ENCODE measurements at places on chromosomes 5 and 9.
A peak's percentile ranks its signal among the peaks of the same experiment; 100 is the strongest.

GRCh38 chr9:112180387-112180881 is 5.3 kb upstream of the SUSD1 start:
- no peak for DNase-seq

DNA sequence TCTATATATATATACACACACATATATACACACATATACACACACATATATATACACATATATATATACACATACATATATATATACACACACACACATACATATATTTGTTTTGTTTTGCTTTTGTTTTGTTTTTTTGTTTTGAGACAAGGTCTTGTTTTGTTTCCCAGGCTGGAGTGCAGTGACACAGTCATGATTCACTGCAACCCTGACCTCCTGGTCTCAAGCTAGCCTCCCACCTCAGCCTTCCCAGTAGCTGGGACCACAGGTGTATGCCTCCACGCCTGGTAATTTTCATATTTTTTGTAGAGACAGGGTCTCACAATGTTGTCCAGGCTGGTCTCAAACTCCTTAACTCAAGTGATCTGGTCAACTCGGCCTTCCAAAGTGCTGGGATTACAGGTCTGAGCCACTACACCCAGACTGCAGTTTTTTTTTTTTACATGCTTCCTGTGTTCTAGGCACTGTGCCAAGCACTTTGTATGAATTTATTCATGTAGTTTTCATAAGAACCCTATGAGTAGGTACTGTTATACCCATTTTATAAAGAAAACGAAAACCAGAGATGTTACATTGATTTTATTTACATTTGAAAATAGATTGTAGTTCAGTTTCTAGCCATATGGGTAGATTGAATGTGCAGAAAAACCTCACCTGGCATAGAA is 120.7 kb downstream of the PBX3 start:
- DNase-seq = peak; percentile 74

GRCh38 chr5:15263942-15264341 is 236.0 kb upstream of the FBXL7 start:
- DNase-seq = no peak

GRCh38 chr5:4643190-4643589 is 496.9 kb upstream of the ADAMTS16 start:
- DNase-seq = no peak

DNA sequence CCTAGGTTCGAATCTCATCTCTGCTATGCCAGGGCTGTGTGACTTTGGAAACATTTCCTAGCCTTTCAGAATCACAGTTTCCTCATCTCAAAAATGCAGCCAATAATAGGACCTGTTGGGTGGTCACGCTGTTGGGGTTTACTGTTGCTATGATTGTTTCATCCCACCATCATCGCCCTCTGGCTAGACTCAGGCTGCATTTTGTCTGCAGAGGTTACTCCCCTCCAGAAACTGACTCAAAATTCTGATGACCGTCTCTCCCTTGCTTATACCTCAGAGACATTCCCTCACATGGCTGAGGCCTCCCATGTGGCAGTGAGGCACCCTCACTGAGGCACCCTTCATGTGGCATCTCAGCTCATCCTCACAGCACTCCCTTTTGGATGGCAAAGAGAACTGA is 61.6 kb downstream of the COL27A1 start:
- DNase-seq = no peak

All from glomerular endothelial cell (primary cell).